ENCODE measurements at places on chromosomes 6 and 20.

DNA sequence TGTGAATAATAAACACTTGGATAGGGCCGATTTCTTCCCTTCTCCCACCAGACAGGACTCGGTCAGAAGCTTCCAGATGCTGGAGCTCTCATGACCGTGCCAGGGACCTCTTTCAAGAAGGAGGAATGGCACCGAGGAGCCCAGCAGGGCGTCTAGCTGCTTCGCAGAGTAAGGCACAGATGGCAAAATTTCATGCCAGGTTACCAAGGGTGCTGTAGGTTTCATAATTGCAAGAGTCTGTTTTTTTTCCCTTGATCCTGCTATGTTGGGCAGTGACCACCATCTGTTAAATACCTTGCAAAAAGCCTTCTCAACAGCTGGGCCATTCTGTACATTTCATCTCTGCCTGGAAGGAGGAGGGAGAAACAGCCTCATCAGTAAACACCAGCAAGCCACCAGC, 111.8 kb downstream of the EDN3 start:
- no peak for DNase-seq

GRCh38 chr20:16351415-16351814, 221.8 kb downstream of the KIF16B start:
- DNase-seq = no peak

DNA sequence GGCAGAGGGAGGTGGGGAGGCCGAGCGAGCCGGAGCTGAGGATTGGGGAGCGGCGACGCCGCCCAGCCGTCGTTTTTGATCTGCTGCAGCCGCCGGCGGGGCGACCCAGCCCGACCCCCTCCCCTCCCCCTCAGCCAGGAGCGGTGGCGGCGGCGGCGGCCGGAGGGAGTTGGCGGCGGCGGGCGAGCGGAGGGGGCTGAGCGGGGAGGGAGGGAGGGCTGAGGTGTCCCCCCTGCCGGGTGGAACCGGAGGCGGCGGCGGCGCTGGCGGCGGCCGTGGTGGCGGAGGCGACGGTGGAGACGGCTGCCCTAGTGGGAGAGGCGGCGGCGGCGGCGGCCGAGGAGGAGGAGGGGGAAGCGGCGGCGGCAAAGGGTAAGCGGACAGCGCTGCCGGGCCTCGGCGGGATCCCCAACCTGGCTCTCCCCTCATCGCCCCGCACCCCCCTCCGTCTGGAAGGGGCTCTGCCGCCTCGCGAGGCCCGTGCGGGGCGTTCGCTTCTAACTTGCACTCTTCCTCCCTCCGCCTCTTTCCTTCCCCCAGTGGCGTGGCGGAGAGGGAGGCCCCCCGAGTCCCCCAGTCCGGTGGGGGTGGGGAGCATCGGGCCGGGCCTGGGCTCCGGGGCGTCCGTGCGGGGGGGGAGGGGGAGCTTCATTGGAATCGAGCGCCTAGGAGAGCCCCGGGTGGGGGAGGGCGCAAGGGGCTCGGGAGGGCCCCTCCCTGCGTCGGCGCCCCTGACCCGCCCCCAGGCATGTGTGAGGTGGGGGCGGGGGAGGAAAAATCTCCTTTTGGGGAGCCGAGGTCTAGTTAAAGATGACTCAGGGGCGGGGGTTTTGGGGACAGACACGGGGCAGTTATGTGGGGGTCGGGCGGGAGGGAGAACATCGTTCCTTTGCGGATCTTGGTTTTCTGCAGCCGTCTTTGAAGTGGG, at the start of gene TAB2:
TAB2 (plus strand) TSS at position 69 of the 928 bp plus-strand sequence. CDS start 52,286 bp downstream, outside the sequence.
- DNase-seq = no peak

GRCh38 chr6:41438746-41439145, 103.3 kb downstream of the NCR2 start:
- no peak for DNase-seq

- DNase-seq = no peak
These were observed 84.4 kb downstream of the EYA2 start for GRCh38 chr20:46978951-46979491.

- no peak for DNase-seq
These were observed 55.5 kb upstream of the CCDC167 start for GRCh38 chr6:37555040-37555781.

- DNase-seq = peak; percentile 43
These were observed 115.1 kb downstream of the ZMYND8 start for GRCh38 chr20:47241345-47241781.

DNA sequence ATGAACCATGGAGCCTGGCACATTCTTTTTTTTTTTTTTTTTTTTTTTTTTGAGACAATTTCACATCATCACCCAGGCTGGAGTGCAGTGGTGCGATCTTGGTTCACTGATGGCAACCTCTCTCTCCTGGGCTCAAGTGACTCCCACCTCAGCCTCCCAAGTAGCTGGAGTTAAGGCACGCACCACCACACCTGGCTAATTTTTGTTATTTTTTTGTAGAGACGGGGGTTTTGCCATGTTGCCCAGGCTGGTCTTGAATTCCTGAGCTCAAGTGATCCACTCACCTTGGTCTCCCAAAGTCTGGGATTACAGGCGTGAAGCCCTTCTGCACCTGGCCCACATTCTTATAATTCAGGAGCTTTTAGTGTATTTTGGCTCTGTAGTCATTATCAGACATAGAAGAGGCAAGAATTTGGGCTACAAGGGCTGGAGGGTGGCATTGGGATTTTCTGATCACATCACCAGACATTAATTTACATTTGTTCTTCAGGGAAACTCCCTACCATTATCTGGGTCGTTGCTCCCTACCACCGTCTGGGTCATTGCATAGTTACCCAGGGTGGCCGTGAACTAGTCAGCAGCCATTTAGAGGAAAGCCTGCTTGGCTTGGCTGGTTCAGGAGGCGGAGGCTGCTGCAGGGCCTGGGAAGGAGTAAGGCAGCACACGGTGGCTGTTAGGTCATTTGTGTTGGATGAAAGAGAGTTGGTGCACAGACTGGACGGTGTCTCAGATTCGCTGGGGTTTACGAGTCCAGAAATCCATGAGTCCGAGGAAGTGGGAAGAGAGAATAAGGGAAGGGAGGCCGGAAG, 17.6 kb downstream of the ARID1B start:
- DNase-seq = no peak

- DNase-seq = peak; percentile 91
These were observed at the start of gene TBX18 for GRCh38 chr6:84764332-84765049. Gene TBX18, minus strand, starts transcription at chr6:84764598. Its CDS starts 417 bp downstream, at chr6:84764181.

GRCh38 chr6:154234019-154234772, 122.4 kb downstream of the IPCEF1 start:
- no peak for DNase-seq

DNA sequence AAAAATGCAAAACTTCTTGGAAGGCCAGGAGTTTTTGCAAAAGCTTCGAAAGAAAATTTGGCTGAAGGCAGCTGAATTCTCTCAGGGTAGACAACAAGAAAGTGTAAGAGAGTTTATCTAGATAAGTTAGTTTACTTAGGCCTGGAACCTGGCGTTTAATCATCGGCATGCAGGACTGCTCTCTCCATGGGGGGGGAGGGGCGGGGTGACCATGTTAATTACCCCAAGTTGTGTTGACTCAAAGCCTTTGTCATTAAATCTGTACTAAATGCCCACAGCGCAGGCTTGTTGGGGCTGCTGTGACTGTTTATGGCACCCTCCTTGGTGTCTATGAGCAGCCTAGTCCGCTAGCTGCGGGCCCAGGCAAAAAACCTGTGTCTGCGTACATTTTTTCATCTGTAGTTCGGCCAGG, 20.1 kb upstream of the ZNF451 start:
- no peak for DNase-seq

GRCh38 chr6:161038229-161039031, 46.9 kb downstream of the MAP3K4 start:
- peak; percentile 97 for DNase-seq

- DNase-seq = peak; percentile 31
These were observed 111.8 kb downstream of the PSMB1 start for GRCh38 chr6:170441316-170441715.

- DNase-seq = no peak
These were observed 158.0 kb upstream of the SHLD1 start for GRCh38 chr20:5592165-5592564.

DNA sequence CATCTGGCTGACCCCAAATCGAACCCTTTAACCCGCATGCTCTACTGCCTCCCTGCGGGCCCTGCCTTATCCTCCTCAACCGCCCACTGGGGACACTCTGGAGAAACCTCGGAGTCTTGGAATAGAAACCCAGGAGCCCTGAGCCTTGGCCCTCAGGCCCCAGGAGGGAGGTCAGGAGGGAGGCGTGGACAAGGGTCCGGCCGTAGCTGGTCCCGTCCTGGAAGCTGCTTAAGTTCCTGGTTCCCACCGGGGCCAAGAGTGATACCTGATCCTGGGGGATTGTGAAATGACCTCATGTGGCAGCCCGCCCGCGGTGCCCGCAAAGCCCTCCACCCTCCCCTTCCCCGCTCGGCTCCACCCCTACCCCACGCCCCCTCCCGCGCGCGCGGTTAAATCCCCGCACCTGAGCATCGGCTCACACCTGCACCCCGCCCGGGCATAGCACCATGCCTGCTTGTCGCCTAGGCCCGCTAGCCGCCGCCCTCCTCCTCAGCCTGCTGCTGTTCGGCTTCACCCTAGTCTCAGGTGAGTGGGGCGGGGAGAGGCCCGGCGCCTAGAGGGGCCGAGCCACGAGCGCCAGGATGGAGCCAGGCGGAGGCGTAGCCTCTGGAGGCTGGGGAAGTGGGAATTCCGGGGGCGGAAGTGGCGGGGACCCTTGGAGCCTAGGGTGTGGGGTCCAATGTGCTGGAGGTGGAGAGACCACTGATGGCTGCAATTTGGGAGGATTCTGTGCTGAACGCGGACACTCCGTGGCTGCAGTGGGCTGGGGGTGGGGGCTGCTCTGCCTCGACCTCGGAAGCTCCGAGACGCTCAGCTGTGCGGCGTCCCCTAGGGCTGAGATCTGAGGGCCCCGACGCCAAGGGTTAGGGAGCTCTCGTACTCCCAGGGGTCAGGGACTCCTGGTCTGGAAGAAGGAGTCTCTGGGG, at the start of gene WFDC2:
WFDC2 (plus strand) TSS at position 418 of the 926 bp plus-strand sequence; CDS start at position 447, 29 bp downstream.
- DNase-seq = no peak

DNA sequence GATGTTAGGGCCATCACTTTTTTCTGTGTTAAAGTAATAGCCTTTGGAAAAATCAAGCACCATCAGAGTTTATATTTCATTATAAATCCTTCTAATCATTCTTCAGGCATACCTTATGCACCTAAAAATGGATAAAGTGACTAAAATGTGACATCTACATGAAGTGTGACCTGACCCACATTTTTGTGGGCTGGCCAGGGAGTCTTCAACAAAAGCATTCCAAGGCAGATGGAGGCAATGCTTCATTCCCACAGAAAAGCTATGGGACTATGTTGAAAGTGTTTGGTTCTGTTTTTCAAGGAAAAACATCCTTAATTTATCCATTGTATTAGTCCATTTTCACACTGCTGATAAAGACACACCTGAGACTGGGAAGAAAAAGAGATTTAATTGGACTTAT, 58.8 kb upstream of the LTV1 start:
- no peak for DNase-seq

DNA sequence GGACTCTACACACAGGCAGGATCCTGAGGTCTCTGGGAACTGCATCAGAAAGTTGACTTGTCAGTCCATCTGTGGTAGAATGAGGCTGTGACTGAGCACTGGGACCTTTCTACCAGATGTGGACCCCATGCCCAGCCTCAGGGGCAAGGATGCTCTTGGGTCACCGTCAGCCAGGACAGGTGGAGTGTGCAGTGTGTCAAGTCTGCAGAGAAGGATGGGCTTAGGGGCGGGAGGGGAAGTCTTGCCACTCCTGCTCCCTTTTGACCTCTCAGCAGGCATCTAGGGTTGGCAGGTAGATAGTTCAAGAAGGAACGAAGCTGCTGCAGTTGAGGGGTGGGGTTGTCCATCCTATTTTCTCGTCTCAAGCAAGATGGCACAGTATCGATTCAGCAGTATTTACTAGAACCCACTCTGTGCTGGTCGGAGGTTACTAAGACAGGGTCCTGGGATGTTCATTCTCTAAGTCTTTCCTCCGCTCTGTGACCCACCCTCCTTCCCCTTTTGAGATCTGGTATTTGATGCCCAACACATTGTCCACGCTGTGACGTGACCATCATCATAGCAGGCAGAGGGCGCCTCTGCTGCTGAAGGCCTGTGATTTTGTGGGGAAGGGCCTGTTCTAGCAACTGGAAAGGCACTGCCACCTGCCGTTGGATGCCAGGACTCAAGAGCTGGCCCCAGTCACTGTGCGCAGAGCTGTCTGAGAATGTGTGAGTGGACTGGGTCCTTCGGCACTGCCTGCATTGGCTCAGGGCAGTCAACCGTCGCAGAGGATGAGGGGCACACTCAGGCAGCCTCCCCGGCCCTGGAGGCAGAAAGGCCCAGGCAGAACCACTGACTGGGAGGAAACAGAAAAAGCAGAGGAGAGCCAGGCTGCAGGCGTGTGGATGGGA, 23.2 kb downstream of the RBCK1 start:
- DNase-seq = no peak

GRCh38 chr6:7725849-7726415, at the start of gene BMP6:
Gene BMP6, plus strand, starts transcription at chr6:7726099. Its CDS starts 857 bp downstream, at chr6:7726956.
- DNase-seq = no peak

DNA sequence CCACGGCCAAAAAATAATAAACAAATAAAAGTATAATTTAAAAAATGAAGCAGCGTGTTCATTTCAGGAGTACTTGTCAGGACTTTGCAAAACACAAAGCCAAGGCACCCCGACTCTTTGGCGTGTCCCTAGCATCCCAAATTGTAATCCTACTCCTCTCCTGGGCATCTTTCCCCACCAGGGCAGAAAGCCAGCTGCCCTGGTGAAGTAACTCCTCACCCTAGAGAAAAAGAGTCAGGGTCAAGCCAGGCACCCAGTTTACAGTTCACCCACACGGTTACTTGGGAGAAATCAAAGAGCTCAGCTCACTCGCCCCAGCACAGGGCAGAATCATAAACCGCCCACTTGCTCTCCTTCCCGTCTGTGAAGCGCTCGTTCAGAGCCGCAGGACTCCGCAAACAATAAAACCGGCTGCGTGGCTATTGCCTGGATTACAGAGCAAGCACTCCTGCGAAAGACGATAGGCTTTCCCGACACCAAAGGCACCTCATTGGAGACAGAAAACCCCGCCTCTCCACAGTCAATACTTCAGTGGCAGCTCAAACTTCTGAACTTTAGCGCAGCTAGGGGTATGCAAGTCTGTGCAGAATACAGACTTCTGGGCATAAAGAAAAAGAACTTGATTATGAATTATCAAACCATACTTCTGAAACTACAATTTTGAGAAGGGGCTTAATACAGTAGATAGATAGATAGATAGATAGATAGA, 73.0 kb upstream of the NHSL1 start:
- DNase-seq = peak; percentile 47

DNA sequence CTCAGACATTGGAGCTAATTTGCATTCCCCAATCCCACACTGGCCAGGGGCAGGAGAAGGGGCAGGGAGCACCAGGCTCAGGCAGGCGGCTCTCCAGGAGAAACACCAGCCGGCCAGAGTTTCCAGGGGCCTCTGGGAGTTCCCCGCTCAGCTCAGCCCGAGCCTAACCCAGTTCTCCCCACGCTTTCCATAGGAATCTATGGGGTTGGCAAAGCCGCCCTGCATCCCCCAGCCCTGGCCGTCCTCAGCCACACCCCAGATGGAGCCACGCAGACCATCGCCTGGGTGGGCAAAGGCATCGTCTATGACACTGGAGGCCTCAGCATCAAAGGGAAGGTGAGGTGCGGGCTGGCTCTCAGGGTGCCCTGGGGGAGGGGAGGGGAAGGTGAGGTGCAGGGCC, 8.2 kb downstream of the NPEPL1 start:
- DNase-seq = no peak

- DNase-seq = no peak
These were observed 736.9 kb downstream of the QKI start for GRCh38 chr6:164151161-164152120.

- peak; percentile 73 for DNase-seq
These were observed 97.4 kb downstream of the OR2B2 start for GRCh38 chr6:27814665-27815424.
